Thoracic aorta (tissue), 2 donors: ENCODE measurements at places on chromosomes 4 and X. TPM values are rescaled to one million over a fixed set of nuclear protein-coding genes. Genes with fewer than 3 reads are reported as not detected.

The HTN3 gene
- not detected for total RNA-seq

GRCh38 chr4:164937576-164938270, 39.7 kb downstream of the TRIM61 start:
- DNase-seq, result no peak

DNA sequence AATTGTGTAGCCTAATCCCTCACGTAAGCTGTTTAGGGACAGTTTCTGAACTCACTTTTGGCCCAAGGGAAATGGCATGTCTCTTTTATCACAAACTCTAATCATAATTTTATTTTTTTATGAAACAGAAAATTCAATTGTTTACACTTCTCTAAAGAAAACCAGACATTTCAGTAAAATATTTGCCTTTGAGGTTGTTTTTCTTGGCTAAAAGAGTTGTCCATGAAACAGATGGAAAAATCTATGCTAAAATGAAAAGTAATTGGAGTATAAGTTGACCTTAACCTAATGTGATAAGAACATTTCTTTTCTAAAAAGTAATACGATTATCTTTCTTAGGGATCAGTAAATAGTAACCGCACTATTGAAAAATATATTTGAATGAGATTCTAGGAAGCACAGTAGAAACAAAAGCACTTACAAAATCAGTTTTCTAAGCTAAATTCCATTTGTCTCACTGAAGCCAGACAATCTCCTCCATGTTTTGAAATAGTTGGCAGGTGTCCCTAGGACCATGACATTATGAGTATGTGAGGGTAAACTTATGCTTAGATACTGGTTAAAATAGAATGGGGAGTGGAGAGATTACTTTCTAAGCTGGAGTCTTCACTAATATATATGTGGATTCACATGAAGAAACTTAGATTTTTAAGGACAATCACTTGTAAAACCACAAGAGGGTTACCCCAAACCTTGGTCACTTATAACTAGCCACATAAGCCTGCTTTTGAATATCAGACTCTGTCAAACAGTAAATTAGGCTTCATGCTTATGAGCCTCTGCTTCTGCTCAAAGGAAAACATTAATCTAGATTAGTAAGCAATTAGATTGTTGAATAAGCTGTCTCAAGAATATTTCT, 20.1 kb upstream of the TET2 start:
- DNase-seq, result no peak

GRCh38 chrX:2889045-2889605, 40.0 kb downstream of the ARSD start:
- DNase-seq, result no peak

DNA sequence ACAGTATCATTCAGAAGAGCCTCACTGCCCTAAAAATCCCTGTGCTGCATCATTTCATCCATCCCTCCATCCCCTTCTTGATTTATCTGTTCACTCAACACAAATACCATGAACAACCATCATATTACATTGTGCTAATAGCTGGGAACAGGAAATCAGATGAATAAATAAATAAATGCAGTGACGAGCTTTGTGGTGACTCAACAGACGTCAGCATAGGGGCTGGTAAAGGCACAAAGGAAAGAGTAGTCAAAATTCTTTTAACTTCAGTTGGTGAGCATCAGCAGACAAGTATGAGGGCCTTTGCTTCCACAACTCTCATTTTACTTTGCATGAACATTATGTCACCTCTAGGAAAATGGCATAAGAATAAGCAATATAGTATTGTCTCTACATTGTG, 65.5 kb downstream of the EDNRA start:
- no peak for DNase-seq

GRCh38 chrX:46407036-46407752, 138.0 kb downstream of the ZNF674 start:
- DNase-seq, result no peak
